ENCODE measurements at places on chromosomes 2 and 18. TPM values are rescaled to one million over a fixed set of nuclear protein-coding genes. Genes with fewer than 3 reads are reported as not detected.

Gene SCN9A
- 7.8 TPM for total RNA-seq

Gene ARHGAP15
- total RNA-seq, result 0.09 TPM

Gene CCDC150
- total RNA-seq, result 1.9 TPM

Gene TCF4
- 63.3 TPM for total RNA-seq

Gene MDH1B
- total RNA-seq, result 1.4 TPM

Gene SP9
- total RNA-seq, result not detected

Gene PRSS56
- not detected for total RNA-seq

Gene ZNF892
- 3.0 TPM for total RNA-seq

Gene UGT1A4
- not detected for total RNA-seq

Gene TRPM8
- under 0.01 TPM for total RNA-seq

Gene APCDD1
- total RNA-seq, result 0.09 TPM

Gene ABCB11
- not detected for total RNA-seq

Gene CTDSP1
- 56.1 TPM for total RNA-seq

Gene SRD5A2
- not detected for total RNA-seq

Gene ITGA4
- total RNA-seq, result 18.3 TPM

Gene ACSL3
- 133 TPM for total RNA-seq

Gene NEB
- 0.18 TPM for total RNA-seq

Gene COLEC11
- total RNA-seq, result 0.57 TPM

Gene TMEM185B
- total RNA-seq, result 18.1 TPM

Gene CHRND
- not detected for total RNA-seq

Gene L3MBTL4
- 0.28 TPM for total RNA-seq

Gene MYOM1
- total RNA-seq, result 1.3 TPM

Gene EPB41L3
- 10.1 TPM for total RNA-seq

Gene SAG
- not detected for total RNA-seq

Gene INHBB
- total RNA-seq, result 0.09 TPM

Gene PAX3
- not detected for total RNA-seq

Gene FRZB
- total RNA-seq, result 0.09 TPM

Gene POMC
- total RNA-seq, result 0.57 TPM

Gene ANO7
- total RNA-seq, result 0.83 TPM

Gene OR6B2
- total RNA-seq, result not detected

Gene DPP10
- total RNA-seq, result not detected

Gene GRB14
- total RNA-seq, result 0.71 TPM

Gene SERPINB12
- not detected for total RNA-seq

Gene PPP1R1C
- total RNA-seq, result 1.00 TPM

Gene NPC1
- 68.7 TPM for total RNA-seq

Gene ESCO1
- total RNA-seq, result 13.8 TPM

Gene ACMSD
- under 0.01 TPM for total RNA-seq

Gene CYP27A1
- total RNA-seq, result 17.1 TPM

Gene CAVIN2
- 10.4 TPM for total RNA-seq

Gene MRPS5
- total RNA-seq, result 48.8 TPM

Gene CNDP1
- total RNA-seq, result not detected

Gene RAX
- not detected for total RNA-seq

Gene SPEG
- total RNA-seq, result 3.7 TPM

Gene ANTXR1
- total RNA-seq, result 262 TPM

Data from smooth muscle cell of bladder (primary cell).